ENCODE measurements at places on chromosomes 1 and 21.

DNA sequence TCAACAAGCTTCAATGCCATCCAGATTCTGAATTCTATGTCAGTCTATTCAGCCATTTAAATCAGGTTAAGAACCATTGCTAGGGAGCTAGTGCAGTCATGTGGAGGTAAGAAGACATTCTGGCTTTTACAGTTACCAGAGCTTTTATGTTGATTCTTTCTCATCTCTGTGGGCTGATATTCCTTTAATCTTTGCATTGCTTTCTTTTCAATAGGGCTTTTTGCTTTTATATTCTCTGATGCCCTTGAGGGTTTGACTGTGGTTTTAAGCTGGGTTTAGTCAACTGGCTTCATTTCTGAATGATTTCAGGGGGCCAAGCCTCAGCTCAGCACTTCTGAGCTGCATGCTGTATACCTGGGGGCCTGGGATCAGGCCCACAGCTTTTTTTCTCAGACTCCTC, 51.0 kb upstream of the GORAB start:
- DNase-seq: no peak

DNA sequence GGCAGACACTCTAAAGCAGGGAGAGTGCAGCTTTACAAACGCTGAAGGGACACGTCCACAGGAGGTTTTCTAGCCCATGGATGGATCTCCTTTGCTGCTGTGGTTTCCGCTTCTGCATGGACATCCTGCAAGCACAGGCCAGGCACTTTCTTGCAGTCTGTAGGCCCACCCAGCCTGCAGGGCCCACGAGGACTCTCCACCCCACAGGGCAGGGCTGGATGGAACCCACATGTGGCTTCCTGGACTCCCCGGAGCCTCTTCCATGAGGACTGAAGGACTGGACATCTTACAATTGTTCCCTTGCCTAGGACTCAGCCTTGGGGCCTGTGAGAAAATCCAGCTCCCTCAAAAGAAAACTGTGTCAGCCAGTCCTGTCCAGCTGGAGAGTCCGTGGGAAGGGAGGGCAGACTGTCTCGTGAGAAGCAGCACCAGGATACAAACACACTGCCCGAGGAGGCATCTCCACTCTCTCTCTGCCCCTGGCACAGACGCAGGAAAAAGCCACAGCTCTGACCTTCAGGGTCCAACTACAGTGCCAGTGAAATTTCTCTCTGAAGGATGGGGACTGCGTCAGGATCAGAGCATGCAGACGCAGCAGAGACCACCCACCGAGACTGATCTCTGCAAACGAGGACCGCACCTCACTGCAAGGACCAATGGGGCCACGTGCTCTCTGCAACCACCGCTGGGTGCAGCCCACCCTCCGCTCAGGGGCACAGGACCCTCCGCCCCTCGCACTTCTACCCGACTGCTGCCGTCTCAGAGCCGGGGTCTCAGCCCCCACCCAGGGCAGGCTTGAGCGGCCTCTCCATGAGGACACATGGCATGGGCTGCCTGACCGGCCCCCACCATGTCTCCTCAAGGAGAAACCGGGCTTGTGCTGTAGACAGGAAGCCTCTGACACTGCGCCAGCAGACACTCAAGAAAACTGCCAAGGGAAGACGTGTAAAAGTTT, 130.1 kb downstream of the NPHP4 start:
- no peak for DNase-seq

GRCh38 chr1:209354840-209355165, 228.7 kb upstream of the CAMK1G start:
- no peak for DNase-seq

DNA sequence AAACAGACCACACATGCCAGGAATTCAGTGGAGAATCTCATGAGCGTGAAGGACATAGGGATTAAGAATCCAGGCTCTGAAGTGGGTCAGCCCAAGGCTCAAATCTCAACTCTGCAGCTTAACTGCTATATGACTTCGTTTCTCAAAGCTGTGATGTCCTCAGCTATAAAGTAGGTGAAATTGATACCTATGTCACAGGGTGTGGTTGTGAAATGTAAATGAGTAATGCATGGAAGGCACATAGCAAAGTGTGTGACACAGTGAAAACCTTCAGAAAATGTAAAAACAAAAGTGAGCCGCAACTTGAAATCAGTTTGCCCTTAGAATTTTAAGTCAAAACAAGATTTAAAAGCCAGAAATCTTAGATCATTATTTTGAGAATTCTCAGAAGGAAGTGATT, 145.7 kb upstream of the PRMT6 start:
- no peak for DNase-seq

DNA sequence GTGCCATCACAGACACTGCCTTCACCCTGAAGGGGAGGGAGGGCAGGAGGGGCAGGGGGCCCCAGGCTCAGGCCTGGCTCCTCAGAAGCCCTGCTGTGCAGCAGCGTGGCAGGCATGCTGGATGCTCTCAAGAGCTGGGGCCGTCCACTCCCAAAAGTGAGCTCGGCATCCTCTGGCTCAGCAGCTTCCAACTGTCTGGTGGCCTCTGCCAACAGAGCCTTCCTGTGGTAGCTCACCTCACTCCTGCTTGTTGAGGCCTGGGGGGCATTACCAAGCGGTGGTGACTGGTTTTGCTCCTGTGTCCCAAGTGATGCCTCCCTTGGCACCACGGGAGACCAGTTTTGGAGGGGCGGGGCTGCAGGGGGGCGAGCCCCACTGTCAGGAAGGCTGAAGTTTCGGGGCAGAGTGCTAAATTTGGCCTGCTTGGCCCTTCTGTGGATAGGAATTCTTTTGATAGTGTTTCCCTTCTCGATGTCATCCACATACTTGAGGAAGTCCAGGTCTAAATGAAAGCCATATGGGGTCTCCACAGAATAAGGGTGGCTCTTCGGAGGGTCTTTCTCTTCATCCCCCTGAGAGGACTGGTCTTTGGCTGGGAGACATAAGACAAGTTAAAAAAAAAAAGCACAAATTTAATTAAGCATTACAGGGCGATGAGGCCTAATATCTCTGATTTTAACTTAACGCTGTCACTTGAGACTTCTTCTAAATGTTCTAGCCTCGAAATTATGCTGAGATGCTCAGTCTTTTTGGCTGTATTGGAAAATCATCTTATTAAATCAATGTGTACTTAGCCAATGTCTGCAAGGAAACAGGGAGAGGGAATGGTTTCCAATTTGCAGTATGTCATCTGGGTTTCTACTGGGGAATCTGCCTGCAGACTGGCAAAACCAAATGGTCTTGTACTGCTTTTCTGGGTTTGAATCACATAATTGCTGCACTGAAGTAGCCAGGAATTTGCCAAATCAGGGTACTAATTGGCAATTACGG, 44.4 kb downstream of the KANK4 start:
- DNase-seq: no peak

DNA sequence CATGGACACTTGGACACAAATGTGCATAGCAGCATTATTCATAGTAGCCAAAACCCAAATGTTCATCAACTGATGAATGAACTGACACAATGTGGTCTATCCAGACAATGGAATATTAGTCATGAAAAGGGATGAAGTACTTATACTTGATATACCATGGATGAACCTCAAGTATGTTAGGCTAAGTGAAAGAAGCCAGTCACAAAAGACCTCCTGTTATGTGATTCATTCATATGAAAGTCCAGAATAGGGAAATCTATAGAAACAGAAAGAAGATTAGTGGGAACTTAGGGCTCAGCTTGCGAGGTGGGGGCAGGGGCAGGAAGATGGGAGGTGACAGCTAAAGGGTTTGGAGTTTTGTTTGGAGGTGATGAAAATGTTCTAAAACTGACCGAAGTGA, 7.4 kb downstream of the KCNE1 start:
- no peak for DNase-seq

- DNase-seq: no peak
Measured at GRCh38 chr1:113943028-113943811, 14.1 kb downstream of the HIPK1 start.

DNA sequence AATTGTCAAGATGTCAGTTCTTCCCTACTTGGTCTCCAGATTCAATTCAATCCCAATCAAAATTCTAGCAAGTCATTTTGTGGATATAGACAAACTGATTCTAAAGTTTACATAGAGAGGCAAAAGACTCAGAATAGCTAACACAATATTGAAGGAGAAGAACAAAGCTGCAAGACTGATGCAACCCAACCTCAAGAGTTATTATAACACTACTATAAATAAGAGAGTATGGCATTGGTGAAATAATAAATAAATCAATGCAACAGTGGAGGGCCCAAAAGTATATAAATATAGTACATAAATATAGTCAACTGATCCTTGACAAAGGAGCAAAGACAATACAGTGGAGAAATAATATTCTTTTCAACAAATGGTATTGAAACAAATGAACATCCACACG, 49.7 kb downstream of the PRPF38A start:
- DNase-seq: no peak

- peak; percentile 13 for DNase-seq
Measured at GRCh38 chr1:88998716-88999115, 6.3 kb upstream of the KYAT3 start.

GRCh38 chr1:117169871-117170596, 40.7 kb downstream of the VTCN1 start:
- DNase-seq: no peak

GRCh38 chr1:156571919-156572662, at the start of gene IQGAP3:
Gene IQGAP3, minus strand, starts transcription at chr1:156572565. Its CDS starts 36 bp downstream, at chr1:156572529.
- peak; percentile 58 for DNase-seq

GRCh38 chr21:25967181-25967900, 203.2 kb downstream of the APP start:
- DNase-seq: no peak

DNA sequence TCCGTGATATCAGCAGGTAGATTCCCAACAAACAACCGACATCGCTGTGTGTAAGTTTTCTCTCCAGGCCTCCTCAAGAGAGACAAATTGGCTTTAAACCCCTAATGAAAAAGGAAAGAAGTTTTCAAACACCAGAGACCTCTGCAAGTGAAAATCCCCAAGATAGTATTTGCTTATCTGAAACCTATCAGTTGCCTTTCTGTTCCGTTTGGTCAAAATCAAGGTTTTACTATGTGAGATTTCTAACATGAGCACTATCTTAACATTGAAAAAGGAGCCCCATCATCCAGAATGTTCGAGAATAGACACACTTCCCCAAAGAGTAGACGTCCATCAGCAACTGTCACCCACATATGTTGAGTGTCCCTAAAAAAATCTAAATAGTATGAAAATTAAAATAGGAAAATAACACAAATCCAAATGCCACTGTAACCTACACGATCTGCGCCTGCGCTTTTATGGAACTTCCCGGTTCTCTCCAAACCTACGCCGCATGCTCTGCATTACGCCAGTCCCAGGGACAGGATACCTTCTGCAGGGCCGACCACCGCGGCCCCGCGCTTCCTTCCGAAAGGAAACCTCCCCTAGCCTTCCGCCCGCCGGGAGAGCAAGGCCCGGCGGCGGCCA, 1.4 kb downstream of the SFPQ start:
- DNase-seq: no peak

DNA sequence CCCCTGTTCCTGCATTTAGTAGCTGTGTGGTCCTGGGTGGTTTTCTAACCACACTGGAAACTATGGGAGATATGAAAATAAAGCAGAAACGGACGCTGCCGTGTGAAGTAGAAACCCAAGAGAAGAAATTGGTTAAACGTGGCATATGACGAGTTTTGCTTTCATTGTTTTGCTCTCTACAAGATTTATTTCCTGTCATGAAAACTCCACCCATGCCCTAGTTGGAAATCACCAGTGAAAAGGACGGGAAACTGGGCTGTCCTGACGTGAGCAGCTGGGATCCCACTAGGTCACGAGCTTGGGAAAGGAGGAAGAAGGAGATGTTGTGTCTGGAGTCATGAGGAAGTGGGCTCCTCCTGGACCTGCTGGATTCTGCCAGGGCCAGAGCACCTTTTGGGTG, 120.8 kb upstream of the GADD45A start:
- DNase-seq: no peak

- DNase-seq: no peak
Measured at GRCh38 chr21:39094847-39095579, 88.2 kb downstream of the PSMG1 start.

DNA sequence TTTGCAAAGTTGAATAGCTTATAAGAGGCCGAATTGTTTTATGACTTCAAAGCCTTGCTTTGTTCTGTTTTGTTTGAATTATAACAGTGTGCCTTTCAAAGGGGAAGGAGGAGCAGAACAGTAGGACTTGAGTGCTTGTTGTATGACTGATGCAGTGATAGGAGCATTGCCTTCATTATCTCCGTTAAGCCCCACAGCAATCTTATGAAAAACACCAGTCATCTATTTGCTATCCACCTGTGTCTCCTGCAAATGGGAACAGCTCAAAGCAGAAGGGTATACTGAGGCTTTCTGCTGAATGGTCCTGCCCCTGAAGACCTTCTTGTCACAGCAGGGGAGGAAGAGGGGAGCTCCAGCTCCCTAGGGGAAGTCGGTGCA, 127.5 kb downstream of the RNF220 start:
- DNase-seq: no peak

GRCh38 chr1:36135330-36135667, 10.3 kb upstream of the COL8A2 start:
- DNase-seq: no peak

GRCh38 chr1:16152481-16153087, 3.3 kb downstream of the EPHA2 start:
- DNase-seq: no peak

DNA sequence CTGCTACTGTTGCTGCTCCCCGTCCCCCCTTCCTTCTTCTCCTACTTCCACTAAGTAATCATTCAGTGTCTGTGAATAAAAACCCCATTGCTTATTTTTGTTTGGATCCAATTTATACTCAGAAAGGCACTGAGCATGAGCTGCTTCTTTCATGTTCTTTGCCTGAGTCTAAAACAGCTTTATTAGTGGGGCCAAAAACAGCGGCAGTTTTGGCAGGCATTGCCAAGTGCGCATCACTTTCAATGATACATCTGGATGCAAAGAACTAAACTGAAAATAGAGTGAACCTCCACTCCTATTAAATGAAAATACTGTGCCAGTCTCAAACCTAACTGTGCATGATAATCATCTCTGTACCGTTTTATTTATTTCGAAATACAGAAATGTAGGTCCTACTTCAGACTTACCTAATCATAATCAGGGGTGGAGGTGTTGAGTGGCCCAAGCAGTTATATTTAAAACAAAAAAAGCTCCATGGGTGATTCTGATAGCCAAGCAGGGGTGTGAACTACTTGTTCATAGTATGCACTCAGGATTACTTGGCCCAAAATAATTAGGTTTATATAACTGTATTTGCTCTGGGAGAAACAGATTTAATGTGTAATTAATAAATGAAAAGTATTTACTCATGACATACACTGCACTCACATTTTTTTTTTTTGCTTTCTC, 48.4 kb downstream of the NEK7 start:
- no peak for DNase-seq

GRCh38 chr1:162674034-162674608, 41.9 kb downstream of the DDR2 start:
- DNase-seq: no peak

GRCh38 chr1:185360714-185361113, 43.7 kb upstream of the IVNS1ABP start:
- DNase-seq: no peak

Measured in stimulated activated CD4-positive, alpha-beta T cell treated with anti-CD3 and anti-CD28 coated beads, Interleukin-4, amount 100 ng/mL, for 4 hours (primary cell).